ENCODE measurements at places on chromosomes 4 and X. TPM values are rescaled to one million over a fixed set of nuclear protein-coding genes. Genes with fewer than 3 reads are reported as not detected.

GRCh38 chrX:11010476-11010875, 100.7 kb upstream of the HCCS start:
- H3K36me3 ChIP-seq, result no peaks in the 10 kb centered on the region
- H3K4me1 ChIP-seq, result no peaks in the 10 kb centered on the region
- no peak overlapping the region for H3K4me3 ChIP-seq
- no peak for DNase-seq

DNA sequence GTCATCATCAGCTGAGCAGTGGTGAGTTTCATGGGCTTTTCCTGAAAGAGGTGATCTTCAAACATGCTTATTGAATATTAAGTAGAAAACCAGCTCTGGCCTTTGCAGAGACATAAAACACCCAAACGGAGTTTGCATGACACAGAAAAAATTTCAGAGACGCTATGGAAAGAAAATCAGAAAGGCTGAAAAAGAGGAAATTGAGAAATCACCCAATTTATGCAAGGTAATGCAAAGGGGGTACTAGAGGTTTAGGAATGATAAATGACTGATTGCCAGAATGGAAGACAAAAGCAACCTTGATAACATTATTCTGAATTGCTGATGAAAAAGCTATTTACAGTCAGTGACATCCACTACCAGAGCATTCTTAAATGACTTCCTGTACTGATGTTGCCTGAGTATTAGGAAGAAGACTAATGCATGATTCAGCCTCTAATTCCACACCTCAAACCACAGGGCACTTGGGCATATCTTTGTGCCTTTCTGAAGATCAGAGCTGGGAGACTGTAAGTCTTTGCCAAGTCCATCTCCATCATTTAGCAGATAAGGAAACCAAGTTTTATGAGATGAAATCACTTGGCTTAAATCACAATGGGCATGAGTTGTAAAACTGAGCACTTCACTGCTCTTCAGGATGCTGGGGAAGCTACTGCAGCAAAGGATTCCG, 565.7 kb downstream of the PPARGC1A start:
- no peak for DNase-seq
- H3K4me1 ChIP-seq, result peaks cover 12% of the 10 kb centered on the region
- no peaks in the 10 kb centered on the region for H3K36me3 ChIP-seq
- no peak overlapping the region for H3K27ac ChIP-seq

Gene OGT
- total RNA-seq, result 244 TPM

Gene RAB28
- total RNA-seq, result 13.6 TPM

DNA sequence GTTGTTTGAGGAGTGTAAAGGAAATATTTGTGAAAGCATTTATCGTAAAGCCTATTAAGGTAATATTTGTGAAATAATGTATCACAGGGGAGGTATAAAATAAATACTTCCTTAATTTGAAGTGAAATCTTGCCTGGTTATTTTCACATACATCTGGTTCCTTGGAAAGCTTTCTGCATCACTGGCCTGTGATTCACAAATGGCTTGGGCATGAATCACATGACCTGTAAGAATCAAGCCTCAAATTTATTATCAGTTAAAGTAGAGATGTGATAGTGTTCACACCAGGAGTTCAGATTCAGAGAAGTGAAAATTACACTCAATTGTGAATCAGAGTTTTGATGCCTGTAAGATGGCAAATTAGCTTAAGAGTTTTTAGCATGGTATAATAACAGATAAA, 1911.4 kb downstream of the STIM2 start:
- H3K27me3 ChIP-seq, result no peaks in the 10 kb centered on the region
- H3K4me3 ChIP-seq, result no peak overlapping the region
- no peak for DNase-seq
- no peaks in the 10 kb centered on the region for H3K4me1 ChIP-seq
- no peaks in the 10 kb centered on the region for H3K36me3 ChIP-seq
- H3K27ac ChIP-seq, result no peak overlapping the region

- H3K4me3 ChIP-seq, result peak within 1 kb of the TSS; percentile 98
- DNase-seq, result peak; percentile 94
Observed at GRCh38 chr4:70839589-70840093, at the start of gene GRSF1. Gene GRSF1, minus strand, starts transcription at chr4:70839890. Its CDS starts 63 bp downstream, at chr4:70839827.

DNA sequence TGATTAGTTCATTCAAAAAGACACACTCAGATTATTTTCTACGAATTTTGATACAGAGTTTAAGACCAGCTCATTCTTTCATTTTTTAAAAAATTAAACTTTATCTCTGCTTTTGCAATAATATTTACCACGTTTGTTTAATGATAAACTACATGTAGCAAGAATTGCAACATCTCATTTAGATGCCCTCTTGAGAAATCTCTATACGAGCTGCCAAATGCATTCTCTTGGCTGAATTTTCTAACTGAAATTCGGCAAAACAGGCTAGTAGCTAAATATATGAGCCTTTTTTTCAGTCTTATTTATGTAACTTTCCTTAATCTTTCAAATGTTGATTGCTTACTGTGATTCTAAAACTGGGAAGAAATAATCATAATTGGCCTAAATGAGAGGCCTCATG, 2.1 kb upstream of the GC start:
- no peaks in the 10 kb centered on the region for H3K36me3 ChIP-seq
- no peak for DNase-seq
- no peak overlapping the region for H3K27ac ChIP-seq
- H3K4me3 ChIP-seq, result no peak overlapping the region

DNA sequence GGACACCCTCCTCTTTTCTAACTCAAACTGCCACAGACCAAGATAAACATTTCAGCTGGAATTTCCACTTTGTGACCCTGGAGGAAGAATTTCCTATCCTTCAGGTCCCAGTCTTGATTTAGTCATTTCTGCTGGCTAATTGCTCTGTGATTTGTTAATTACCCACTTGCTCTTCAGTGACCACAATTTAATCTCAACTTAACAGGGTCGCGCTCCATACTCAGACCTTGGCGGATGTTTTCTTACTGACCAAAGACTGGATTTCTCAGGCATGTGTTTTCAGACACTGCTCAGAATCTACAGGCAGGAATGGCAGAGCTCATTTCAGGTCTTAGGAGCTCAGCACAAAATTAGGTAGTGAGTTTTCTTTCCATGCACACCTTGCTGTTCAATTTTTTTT, 188.9 kb downstream of the ASMT start:
- no peak for DNase-seq
- peaks cover 5% of the 10 kb centered on the region for H3K27me3 ChIP-seq
- H3K36me3 ChIP-seq, result no peaks in the 10 kb centered on the region
- H3K27ac ChIP-seq, result no peak overlapping the region
- H3K4me1 ChIP-seq, result no peaks in the 10 kb centered on the region

GRCh38 chrX:3653111-3653510, 60.3 kb downstream of the PRKX start:
- H3K4me3 ChIP-seq, result no peak overlapping the region
- no peaks in the 10 kb centered on the region for H3K27me3 ChIP-seq
- no peaks in the 10 kb centered on the region for H3K36me3 ChIP-seq
- no peak overlapping the region for H3K27ac ChIP-seq

DNA sequence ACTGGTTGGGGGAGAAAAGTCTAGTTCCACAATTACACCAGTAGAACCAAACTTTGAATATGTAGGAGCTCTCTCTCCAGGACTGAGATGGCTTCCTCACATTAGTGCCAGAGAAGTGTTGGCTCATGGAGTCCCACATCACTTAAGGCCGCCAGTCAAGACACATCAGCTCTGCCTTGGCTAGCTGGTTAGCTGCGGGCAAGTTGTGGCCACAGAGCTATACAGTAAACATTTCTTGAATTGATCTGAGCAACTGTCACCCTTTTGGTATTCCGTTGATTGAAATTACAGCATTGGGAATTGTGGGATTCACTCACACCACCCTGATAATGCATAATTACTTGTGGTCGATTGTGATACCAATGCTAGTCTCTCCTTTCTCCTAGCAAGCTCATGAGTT, 76.2 kb downstream of the LNX1 start:
- H3K4me3 ChIP-seq, result no peak overlapping the region

Gene SAGE1
- total RNA-seq, result not detected

Gene MAGEC1
- not detected for total RNA-seq

DNA sequence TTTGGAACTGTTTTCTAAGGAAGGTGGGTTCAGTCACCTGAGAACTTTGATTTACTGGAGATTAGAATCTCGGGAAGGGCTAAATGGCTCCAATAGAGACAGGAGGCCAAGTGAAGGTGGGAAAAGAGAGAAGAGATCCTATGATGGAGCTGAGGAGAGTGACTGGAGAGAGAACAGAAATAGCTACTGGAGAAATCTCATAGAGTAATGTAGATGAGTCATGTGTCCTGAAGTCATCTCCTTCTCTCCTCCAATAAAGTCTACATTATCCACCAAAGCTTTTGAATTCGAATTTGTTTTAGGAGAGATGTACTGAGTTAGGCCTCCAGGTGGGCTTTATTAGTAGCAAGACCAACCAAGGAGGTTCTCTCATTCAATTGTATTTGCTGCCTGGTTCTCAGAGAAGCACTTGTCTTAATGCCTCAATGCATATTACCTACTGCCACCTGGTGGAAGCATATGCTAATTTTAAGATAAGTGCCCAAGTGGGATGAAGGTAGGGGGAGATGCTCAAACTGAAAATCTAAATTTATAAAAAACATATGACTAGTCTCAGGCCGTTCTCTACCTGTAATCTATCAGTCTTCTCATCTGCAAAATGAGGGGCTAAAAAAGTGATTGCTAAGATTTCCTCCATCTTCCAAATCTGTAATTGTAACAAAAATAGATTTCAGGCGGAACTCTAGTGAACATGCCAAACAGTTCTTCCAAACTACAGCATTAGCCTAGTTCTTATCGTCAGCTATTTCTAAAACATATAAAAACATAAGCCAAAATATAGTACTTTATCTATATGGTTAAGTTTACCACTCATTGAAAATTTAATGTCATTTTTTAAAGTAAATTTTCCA, 24.4 kb downstream of the TXK start:
- no peak for DNase-seq
- H3K27me3 ChIP-seq, result no peaks in the 10 kb centered on the region
- peaks cover 23% of the 10 kb centered on the region for H3K36me3 ChIP-seq
- H3K4me3 ChIP-seq, result no peak overlapping the region
- peak overlapping the region; percentile 51 for H3K27ac ChIP-seq
- peaks cover 65% of the 10 kb centered on the region for H3K4me1 ChIP-seq

Gene UGT2B15
- total RNA-seq, result not detected

Gene IGSF1
- total RNA-seq, result not detected

DNA sequence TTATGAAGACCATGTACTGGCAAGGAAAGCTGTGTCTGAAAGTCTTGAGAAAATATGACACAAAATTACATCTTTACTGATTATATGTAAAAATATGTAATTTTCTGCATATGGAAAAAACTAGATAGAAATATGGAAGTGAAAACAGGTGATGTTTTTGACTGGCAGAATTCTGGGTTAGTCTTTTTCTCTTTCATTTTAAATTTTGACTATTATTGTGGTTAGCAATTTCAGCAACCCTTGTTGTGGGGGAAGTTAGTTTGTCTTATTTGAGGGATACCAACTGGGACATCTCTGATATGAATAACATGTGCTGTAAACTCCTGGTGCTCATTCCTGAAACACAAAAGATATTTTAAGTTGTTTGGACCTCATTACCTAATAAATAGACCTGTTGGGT, 49.9 kb upstream of the CPEB2 start:
- peaks cover 21% of the 10 kb centered on the region for H3K27me3 ChIP-seq
- DNase-seq, result no peak
- no peak overlapping the region for H3K27ac ChIP-seq
- no peak overlapping the region for H3K4me3 ChIP-seq
- no peaks in the 10 kb centered on the region for H3K36me3 ChIP-seq

GRCh38 chr4:73499996-73500765, 18.6 kb downstream of the AFM start:
- no peaks in the 10 kb centered on the region for H3K4me1 ChIP-seq
- no peak overlapping the region for H3K27ac ChIP-seq
- no peak overlapping the region for H3K4me3 ChIP-seq
- H3K36me3 ChIP-seq, result no peaks in the 10 kb centered on the region

Measured in activated naive CD8-positive, alpha-beta T cell treated with anti-CD3 and anti-CD28 coated beads for 36 hours (primary cell).